ENCODE measurements at places on chromosomes 2 and 18. TPM values are rescaled to one million over a fixed set of nuclear protein-coding genes. Genes with fewer than 3 reads are reported as not detected.

Gene GYPC
- 151 TPM for total RNA-seq

Gene GPR35
- total RNA-seq, result 9.8 TPM

Gene RNF152
- 0.23 TPM for total RNA-seq

Gene ALPP
- not detected for total RNA-seq

Gene CHRNG
- total RNA-seq, result not detected

Gene CD8B2
- total RNA-seq, result 14.1 TPM

Gene TRIM43
- not detected for total RNA-seq

Gene CD207
- not detected for total RNA-seq

Gene TPGS2
- total RNA-seq, result 55.7 TPM

Gene SS18
- total RNA-seq, result 85.7 TPM

Gene EVX2
- not detected for total RNA-seq

Measured in naive thymus-derived CD8-positive, alpha-beta T cell (primary cell).